ENCODE measurements at places on chromosomes 3 and 15.

DNA sequence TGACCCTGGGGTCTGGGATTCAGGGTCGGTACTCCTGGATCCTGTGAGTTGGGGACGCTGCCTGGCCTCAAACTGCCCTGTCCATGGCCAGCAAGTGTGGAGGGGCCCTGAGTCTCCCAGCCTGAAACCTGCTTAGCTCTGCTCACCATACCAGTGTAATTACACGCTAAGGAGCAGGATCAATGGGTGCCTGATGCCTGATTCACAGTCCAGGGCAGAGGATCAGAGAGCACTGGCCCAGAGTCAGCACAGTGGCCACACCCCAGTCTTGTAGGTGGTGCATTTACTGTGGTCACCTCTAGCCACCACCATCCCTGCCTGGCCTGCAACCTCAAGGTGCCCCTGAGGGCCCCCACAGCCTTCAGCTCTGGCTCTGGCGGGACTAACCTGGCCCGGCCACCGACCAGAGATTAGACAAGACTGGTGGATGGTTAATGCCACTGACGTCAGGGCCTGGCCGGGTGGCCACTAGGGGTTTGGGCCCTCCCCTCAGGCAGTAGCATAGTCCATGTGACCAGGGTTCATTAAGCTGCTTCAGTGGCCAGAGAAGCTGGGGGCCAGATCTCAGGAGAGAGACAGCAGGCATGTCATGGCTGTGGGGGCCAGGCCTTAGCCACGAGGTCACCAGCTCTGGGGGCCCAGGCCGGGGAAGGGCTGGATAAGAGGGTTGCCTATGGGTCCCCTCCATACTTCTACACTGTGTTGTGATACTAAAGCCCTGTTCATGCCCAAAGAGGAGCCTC, 3.3 kb upstream of the SLC38A3 start:
- no peak for DNase-seq

GRCh38 chr15:90063770-90064247, 38.5 kb downstream of the IDH2 start:
- no peak for DNase-seq

GRCh38 chr3:55876560-55876959, 389.5 kb upstream of the WNT5A start:
- no peak for DNase-seq

GRCh38 chr3:126927846-126928245, 55.1 kb upstream of the PLXNA1 start:
- no peak for DNase-seq

- DNase-seq: no peak
Observed at GRCh38 chr3:24529210-24529609, 34.6 kb upstream of the THRB start.

DNA sequence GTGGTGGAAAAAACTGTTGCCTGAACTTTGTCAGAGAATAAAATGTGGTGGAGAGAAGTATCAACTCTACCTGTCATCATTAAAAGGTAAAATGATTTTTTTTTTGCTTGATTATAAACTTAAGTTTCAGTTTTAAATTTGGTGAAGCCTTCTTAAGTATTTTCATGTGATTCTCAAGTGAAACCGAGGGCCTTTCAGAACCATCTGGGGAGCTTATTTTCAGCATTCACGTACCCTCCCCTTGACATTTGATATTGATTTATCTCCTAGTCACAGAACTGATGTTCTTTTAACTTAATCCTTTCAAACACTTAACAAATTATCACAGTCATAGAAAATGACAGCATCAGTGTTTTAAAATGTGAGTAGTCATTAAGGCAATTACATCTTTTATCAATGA, 38.5 kb downstream of the HPS3 start:
- no peak for DNase-seq

- no peak for DNase-seq
Observed at GRCh38 chr3:174270841-174271240, 588.3 kb upstream of the NAALADL2 start.

DNA sequence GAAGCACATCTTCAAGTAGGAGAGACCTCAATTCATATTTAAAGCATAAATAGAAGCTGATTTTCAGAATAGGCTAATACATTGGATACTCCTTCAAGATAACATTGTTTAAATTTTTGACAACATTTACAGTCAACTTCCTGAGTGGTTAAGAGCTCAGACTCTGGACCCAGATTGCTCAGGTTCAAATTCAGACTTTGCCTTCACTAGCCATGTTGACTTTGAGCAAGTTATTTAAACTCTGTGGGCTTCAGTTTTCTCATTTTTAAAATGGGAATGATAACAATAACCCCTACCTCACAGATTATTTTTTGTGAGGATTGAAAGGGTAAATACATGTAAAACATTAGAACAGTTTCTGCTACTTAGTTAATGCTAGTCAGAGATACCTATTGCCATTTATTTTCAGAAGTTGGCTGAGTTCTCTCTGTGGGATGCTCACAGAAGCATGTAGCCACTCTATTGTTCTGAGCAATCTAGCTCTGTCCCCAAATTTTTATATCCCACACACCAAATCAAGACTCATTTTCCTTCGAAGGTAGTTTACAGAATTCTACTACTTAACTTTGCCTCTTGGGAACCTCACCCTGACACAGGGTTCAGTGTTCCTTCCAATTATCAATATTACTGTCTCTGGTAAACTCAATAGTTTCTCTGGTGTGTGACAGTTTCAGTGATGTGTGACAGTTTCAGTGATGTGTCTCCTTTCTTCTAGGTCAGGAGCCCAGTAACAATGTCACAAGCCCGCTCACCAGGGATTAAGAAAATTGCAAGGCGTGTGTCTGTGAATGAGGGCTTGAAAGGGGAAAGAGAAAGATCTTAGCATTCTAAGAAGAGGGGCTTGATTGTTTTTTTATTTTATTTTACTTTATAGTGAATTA, 79.4 kb upstream of the OSTN start:
- no peak for DNase-seq
